HTR-8/SVneo (cell line): ENCODE measurements at places on chromosomes 5 and 9.

DNA sequence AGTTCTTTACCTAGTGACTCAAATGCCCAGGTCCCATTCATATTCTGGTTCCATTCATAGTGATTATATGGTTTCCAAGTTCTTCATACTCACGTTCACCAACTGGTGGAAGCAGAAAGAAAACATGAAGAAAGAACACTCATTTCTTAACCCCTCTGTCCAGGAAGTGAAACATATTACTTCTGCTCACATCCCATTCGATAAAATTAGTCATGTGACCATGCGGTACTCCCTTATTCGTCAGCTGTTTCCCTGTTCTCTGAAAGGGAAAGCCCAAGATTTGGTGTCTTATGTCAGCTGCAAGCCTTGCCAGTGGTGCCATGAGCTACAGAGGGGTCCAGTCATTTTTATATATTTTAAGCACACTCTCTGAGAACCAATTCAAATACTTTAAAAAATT, 387.0 kb upstream of the DMAC1 start:
- DNase-seq: no peak

DNA sequence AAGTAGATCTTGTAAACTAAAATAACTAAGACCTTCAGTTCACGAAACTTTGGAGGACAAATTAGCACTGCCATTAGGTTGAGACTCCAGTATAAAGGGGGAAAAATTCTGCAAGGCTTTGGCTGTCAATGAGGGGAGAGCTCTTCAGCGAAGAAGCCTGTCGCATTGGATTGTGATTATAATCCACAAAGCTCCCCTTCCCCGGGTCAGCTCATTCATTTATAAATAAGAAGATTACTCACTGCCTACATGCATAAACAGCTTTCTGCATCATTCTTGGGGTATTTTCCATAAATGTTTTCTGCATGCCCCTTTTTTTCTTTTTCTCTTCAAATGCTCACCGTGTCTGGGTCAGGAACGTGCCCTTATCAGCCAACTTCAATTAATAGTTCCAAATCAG, 196.7 kb downstream of the EBF1 start:
- no peak for DNase-seq

- no peak for DNase-seq
Measured at GRCh38 chr5:44532981-44533380, 143.8 kb upstream of the FGF10 start.

DNA sequence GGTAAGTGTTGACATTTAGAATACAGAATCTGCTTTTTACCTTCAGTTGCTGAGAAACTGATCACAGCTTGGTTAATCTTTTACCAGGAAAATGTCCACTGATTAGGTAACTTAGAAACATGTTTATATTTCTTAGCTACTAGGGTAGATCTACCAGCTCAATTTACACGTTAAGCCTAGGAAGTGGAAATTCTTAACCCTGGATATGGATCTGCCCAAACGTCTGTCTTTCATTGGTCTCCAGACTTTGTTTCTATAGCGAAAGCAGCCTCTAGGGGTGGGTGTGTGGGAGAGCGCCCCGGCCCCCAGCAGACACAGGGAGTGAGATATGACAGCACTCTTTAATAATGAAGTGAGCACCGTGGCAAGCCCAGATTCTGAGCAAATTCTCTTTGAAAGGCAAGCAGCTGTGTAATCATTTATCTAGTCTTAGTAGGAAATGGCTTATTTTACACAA, 141.6 kb upstream of the ZNF608 start:
- no peak for DNase-seq
